ENCODE measurements at places on chromosomes 4 and X. TPM values are rescaled to one million over a fixed set of nuclear protein-coding genes. Genes with fewer than 3 reads are reported as not detected.
A peak's percentile ranks its signal among the peaks of the same experiment; 100 is the strongest.

- no peak for DNase-seq
Observed at GRCh38 chr4:54282837-54283236, 53.7 kb downstream of the PDGFRA start.

Gene PCYT1B
- 0.49 TPM for total RNA-seq

DNA sequence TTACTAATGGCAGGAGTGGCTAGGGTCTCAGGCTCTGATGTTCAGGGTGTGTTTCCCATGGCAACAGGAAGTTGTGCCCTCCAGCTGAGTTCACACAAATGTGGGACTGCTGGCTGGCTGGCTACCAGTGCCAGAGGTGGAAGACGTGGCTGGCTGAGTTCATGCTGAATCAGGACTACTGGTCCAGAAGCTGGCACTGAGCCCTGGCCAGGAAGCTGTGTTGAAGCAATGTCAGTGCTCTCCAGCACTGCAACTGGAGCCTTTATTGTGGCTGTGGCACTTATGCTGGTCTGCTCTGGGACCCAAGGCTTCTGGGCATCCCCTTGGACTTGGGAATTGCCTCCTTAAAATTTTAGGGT lies 42.0 kb upstream of the ZXDA start:
- DNase-seq, result no peak

DNA sequence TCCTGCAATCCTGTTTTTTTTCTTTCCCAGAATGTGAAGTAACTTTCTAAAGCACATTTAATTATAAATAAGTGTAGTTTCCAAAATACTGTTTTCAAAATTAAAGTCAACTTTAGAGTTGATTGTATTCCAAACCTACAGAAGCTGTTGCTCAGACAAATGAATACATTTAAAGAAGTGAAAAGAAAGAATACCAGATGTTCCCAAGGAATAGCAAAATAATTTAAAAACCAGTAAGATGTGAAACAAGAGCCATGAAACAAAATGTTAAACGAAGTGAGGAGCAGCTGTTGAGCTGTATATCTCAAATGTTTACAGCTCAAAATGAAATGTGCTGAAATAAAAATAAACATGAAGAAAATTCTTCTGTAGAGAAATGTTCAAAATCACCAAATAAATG lies 627.4 kb upstream of the NDST4 start:
- no peak for DNase-seq

GRCh38 chr4:185640811-185641675 lies 105.7 kb upstream of the PDLIM3 start:
- DNase-seq, result no peak

GRCh38 chrX:2159861-2160260 lies 340.9 kb downstream of the DHRSX start:
- no peak for DNase-seq

Gene SSX4
- total RNA-seq, result not detected

Gene GLRA2
- total RNA-seq, result not detected

Gene MAGEA8
- total RNA-seq, result not detected

Gene FRYL
- total RNA-seq, result 63.8 TPM

GRCh38 chr4:85496126-85496849 lies 21.3 kb downstream of the ARHGAP24 start:
- no peak for DNase-seq

- DNase-seq, result no peak
Observed at GRCh38 chr4:112031712-112032328, 113.4 kb upstream of the FAM241A start.

Gene GC
- not detected for total RNA-seq

Gene ADGRG4
- not detected for total RNA-seq

DNA sequence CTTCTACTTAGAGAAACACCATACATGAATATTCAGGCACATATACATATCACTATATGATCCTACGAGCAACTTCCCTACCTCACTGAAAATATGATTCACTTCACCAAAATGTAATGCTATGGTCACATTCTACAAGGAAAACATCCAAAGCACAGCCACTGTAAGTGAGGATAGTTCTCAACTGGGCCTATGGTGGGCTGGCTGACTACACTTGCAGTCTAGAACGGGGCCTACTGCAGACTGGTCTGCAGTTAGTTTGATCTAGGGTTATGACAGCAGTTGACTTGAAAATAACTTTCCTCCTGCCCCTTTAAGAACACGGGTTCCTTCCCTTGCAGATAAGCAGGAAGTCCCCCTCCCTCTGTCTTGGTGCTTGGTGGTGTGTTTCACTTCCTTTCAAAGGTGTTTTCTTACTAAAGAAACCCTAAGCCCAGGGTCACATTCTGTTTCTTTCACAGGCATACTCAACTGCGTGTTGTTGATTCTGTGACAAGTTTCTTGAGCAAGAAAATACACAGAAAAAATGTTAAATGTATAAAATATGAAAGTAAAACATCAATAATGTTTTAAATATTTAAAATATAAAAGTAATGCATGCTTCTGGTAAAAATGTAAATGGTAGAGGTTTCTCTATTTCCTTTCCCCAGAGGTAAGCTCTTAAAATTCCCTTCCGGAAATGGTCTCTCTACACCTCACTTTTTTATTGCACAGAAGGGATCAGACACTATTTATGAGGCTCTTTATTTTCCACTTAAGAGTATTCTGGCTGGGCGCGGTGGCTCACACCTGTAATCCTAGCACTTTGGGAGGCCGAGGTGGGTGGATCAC lies 18.0 kb upstream of the TMSB4X start:
- peak; percentile 42 for DNase-seq

Gene CLIC2
- 0.49 TPM for total RNA-seq

DNA sequence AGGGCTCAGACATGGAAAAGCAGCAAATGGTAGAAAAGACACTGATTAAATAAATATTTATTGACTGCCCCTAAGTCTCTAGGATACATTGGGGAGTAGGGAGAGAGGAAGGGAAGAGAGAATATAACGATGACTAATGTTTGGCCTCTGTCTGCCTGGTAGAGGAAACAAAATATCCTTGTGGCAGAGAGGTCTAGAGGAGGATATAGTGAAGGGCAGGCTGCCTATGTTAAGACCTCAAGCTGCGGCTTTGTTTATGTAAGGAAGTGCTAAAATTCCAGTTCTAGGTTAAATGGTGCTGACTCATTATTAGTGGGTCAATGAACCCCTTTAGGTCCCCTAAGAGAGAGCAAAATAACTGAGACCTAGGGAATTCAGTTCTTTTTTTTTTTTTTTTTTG lies 427.3 kb upstream of the FTHL17 start:
- no peak for DNase-seq

Gene TREX2
- 1.8 TPM for total RNA-seq

DNA sequence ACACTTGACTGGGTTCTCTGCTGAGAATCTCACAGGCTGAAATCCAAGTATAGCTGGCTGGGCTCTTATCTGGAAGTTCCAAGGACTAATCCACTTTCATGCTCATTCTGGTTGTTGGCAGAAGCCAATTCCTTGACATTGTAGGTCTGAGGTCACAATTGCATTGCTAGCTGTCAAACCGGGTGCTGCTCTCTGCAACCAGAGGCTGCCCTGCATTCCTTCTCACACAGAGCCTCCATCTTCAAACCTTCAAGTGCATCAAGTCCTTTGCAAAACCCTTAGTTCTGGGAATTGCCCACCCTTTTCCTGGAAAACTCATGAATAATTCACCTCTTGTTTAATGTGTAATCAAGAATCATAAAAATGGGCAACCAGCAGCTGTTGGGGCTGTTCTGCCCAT lies 404.2 kb downstream of the KCNIP4 start:
- no peak for DNase-seq

DNA sequence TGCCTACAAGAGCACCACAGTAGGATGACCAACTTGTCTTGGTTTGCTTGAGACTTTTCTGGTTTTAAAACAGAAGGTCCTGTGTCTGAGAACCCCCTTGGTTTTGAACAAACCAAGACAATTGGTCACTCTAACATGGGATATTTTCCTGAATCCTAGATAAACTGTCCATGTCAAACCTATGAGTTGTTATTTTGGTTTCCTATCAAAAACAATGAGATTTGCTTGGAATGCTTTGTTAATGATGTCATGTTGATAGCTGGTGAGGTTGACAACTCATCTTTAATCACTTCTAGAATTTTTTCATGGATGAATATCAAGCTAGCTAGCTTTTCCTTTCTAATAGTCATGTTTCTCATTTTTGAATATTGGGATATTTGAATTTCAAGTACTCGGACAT lies 518.3 kb upstream of the ARX start:
- DNase-seq, result no peak

GRCh38 chr4:155106629-155107028 lies 101.8 kb upstream of the NPY2R start:
- DNase-seq, result no peak

DNA sequence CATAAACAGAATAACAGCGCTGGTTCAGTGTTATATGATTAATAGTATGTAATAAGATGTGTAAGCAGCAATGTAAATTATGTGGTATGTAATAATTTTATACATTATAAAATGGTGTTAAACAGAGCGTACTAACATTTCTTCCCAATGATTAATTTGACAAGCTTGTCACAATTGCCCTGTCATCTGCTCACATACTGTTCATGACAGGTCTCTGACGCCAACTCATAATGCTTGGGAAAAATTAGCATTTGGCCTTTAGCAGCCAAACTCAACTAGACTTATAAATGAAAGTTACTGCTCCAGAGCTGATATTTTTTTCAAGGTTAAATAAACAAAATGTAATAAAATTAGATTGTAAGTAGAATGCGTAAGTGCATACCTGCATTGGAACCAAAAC lies 246.8 kb downstream of the TRAM1L1 start:
- DNase-seq, result no peak

Gene FRG2
- total RNA-seq, result 0.12 TPM

GRCh38 chr4:137530176-137530575 lies 2.1 kb downstream of the PCDH18 start:
- no peak for DNase-seq

Gene PAGE2
- not detected for total RNA-seq

DNA sequence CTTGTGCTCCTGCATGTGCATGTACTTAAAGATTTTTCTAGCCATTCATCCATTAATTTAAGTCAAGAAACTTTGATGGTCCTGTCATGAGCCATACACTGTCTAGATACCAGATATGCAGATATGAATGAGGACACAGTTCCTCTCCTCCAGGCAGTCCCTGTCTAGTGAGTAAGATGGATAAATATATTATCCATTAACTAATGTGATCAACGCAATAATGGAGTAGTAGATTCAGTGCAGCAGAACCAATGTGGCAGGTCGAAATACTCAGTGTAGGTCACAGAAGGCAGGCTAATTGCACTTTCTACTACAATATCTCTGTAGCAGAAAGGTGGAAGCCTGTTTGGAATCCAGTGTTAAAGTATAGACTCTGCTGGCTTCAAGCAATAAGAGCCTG lies 112.5 kb downstream of the PCDH7 start:
- DNase-seq, result no peak

- no peak for DNase-seq
Observed at GRCh38 chr4:40564004-40564403, 65.7 kb downstream of the RBM47 start.

Gene POU4F2
- not detected for total RNA-seq

Measured in activated naive CD8-positive, alpha-beta T cell treated with anti-CD3 and anti-CD28 coated beads for 36 hours (primary cell).